Activated CD4-positive, alpha-beta T cell treated with anti-CD3 and anti-CD28 coated beads, Interleukin-2, amount 50 U/mL, for 4 hours (primary cell): ENCODE measurements at places on chromosomes 2 and 18.

DNA sequence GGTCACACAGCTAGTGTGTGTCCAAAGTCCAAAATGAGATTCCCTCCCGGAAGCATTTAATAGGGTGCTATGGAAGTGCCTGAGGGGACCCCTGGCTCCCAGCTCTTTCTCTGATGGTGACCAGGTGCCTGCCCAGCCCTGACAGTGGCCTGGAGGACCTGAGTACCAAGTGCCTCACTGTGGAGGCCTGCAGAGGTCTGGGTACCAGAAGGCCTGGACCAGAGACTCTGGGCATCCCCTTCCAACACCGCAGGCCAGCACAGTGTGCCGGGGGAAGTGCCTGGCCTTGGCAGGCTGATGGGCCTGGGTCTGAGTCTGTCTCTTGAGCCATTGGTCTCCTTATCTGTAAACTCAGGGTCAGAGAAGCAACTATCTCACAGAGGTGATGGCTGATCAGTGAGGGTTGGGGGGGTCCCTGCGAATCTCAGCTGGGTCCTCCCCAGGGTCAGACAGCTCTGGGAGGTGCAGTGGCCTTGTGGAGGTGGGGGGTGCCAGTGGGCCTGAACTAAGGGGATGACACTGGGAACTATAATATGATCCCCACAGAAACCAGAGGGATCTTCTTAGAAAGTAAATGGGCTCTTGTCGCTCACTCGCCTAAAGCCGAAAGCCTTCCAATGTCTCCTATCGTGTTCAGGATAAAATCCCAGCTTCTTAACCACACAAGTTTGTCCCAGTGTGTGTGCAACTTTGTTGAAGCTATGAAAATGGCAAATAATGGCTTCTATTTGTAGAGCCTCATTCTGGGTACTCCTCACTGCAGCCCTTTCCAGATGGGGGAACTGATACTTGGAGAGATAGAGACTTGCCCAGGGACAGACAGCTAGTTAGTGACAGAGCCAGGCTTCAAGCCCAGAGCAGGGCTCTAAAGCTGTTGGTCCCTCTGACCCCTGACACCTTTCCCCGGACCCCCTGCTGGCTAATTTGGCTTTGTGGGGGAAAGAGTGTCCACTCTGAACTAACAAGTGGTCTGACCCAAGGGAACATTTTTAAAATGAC is 225.1 kb downstream of the TFCP2L1 start:
- DNase-seq = no peak

DNA sequence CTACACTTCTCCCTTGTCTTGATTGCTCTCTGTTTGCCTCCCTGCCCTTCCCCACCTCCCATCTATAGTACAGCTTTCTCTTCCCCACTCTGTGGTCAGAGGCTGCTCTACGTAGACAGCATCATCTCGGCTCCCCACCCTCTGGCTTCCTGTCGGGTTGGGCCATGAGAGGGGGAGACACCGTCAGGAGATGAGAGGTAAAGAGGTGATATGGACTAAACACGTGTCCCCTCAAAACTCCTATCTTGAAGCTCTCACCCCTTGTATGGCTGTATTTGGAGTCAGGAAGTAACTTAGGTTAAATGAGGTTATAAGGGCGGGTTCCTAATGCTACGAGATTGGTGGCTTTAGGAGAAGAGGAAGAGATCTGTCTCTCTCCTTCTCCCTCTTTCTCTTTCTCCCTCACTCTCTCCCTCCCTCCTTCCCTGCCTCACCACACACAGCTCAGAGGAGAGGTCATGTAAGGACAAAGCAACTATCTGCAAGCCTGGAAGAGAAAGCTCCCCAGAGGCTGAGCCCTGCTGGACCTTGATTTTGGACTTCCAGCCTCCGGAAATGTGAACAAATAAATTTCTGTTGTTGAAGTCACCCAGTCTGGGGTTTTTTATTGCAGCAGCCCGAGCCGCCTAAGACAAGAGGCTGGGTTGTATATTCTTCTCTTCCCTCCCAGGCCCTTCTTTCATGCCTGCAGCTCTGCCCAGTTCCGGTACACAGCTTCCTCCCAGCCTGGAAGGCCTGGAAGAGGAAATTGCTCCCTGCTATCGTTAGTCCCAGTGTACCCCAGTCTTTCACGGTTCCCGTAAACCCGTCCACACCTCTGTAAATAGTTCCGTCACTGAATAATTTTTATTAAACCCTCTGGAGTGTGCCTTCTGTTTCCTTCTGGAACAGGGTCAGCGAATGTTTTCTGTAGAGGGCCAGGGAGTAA is 138.0 kb downstream of the AKAIN1 start:
- no peak for DNase-seq

DNA sequence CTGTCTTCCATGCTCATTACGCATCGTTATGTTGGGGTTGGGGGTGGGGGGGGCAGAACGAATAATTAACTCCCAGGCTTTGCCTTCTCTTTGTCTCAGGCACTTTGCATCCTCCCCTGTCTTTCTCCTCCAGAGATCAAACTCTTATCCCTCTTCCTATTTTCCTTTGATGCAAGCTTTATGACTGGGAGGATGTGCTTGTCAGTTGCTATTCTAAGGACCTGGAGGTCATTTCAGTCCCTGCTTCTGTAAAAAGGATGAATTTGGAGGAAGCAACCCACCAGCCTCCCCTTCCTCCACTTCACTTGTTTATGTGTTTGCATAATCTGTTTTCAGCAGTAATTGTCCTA is 87.5 kb downstream of the ZCCHC2 start:
- DNase-seq = no peak

- no peak for DNase-seq
These were observed 377.3 kb upstream of the POU3F3 start for GRCh38 chr2:104476563-104476988.

- no peak for DNase-seq
These were observed 44.4 kb upstream of the MBP start for GRCh38 chr18:77177009-77177408.

DNA sequence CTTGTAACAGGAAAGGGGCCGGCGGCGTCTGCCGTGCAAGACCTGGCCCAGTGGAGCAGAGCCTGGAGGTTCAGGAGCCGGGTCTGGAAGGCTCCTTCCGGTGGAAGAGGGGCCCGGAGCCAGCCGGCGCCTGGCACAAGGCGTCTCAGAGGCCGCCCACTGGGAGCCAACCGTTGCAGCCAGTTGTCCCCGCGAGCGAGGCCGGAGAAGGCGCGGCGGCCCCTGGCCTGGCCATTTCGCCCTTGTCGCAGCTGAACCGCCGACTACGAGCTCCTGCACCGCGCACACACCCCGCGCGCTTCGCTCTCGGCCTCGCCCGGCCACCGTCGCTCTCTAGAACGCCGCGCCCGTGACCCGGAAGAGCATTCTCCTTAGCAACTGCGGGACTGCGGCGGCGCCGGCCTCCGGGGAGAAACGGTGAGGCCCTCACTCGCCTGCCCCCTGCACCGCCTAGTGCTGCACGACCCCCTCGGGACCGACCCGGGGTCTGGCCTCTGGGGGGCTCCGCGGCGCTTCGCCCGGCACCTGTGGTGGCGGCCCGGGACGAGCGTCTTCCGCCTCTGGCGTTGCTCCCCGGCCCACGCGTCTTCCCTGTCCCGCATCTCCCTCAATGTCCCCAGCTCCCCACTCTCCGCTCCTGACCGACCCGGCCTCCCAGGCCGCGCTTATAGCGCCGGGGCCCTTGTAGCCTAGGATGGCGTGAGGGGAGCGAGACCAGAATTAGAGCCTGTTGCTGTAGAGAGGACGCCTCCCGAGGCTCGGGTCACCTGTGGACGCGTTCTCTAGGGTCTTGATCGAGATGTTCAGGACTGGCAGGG is at the start of gene DIS3L2:
Gene DIS3L2 (plus strand): TSS at position 365 of the 818 bp plus-strand sequence. CDS start 53,215 bp downstream, outside the sequence.
- DNase-seq = peak; percentile 70

- DNase-seq = no peak
These were observed 18.8 kb downstream of the FER1L5 start for GRCh38 chr2:96661324-96661723.

GRCh38 chr2:235634435-235635158 is 140.8 kb downstream of the AGAP1 start:
- no peak for DNase-seq

- no peak for DNase-seq
These were observed 8.6 kb upstream of the ARMC9 start for GRCh38 chr2:231189571-231190495.

DNA sequence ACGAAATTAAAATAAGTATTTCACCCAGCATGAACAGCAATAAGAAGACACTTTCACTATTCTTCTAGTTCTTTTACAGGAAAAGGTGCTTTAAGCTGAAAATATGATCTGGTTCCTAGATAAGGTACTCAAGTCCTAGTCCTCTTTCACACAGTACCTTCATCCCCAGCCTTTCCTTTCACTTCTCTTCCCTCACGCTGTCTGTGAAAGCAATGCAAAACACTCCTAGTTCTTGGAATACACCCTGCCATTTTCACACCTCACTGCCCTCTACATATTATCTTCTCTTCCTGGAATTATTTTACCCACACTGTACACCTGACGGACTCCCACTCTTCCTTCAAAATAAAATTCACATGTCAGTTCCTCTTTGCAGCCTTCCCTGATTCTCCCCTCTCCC is 82.9 kb downstream of the DNAH7 start:
- DNase-seq = no peak

DNA sequence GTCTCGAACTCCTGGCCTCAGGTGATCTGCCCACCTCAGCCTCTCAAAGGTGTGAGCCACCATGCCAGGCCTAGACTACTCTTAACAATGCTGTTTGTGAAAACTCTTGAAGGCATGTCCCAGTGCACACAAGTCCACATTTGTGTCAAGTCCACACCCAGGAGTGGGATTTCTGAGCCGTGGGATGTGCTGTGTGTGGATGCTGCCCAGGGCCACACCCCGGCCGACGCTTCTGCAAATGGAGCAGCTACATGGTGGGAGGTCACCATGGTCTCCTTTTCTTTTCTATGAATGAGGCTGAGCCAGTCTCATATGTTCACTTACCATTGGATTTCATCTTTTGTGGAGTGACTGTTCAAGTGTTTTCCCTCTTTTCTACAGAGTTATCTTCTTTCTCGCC is 15.8 kb downstream of the SNED1 start:
- no peak for DNase-seq

GRCh38 chr2:84969511-84970209 is 1.3 kb upstream of the KCMF1 start:
- no peak for DNase-seq

- no peak for DNase-seq
These were observed 218.1 kb upstream of the RASGRP3 start for GRCh38 chr2:33258387-33258786.

DNA sequence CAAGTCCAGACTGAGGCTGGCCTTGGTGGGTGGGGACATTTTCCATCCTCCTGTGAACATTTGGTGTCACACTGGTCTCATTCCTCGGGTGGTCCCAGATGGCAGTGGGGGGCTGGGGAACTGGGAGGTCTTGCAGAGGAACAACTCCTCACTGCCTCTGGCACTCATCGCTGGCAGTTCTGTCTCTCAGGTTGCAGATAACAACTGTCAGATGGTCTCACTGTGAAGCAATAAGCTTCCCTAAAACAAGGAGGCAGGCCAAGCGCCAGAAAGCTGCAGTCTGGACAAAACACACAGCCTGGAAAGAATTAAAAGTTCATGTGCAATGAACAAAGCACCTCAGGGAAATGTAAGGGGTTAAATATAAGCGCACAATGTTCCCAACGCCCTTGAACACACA is 78.1 kb downstream of the IRS1 start:
- no peak for DNase-seq

DNA sequence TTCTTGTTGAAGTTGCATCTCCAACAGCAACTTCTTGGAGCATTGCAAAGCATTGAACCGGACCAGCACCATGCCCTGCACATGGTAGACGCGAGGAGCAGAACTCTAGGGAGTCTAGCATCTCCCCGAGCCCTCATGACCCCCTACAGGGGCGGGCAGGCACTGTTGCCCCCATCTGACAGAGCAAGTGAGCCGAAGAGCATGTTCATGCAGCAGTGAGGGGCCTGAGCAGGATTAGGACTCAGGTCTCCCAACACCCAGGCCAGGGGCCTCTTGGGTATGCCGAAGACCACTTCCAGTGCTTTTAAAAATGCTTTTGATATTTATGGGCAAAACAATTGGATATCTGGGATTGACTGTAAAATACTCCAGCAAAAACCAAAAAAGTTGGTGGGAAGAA is 163.3 kb downstream of the TFCP2L1 start:
- no peak for DNase-seq

- DNase-seq = no peak
These were observed 18.5 kb upstream of the LRATD1 start for GRCh38 chr2:14614017-14614416.

DNA sequence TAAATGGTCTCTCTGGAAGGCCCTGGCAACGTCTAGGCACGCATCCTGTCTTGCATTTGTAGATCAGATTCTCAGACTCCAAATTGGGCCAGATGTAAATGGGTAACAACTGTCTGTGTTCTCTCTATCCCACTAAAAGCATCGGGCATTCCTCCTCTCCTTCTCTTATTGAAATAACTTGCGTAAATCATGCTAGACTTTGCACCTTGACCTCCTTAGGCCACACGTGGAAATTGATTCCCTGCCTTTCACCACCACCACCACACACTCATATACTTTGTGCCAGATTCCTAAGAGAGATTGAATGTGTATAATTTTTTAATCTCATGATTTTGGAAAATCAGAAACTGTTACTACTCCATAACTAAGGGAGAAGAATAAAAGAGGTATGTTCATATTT is 21.3 kb downstream of the MAPRE3 start:
- DNase-seq = no peak

DNA sequence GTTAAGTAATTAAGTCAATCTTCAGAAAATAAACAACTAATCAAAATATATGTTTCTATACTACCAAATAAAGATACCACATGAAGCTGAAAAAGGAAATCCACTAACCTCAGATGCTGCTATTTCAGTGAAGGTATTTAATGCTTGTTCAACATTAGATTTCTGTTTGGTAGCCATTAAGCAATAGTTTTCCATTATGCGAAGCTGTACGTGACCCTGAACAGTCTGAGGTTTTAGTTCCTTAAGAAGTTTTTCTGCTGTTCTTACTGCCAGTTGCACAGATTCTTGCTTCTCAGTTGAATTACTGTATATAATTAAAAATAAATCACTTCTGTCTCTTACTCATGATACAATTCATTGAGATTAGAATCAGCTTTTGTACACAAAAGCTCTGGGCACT is 65.4 kb downstream of the TTC21B start:
- no peak for DNase-seq

- DNase-seq = no peak
These were observed 372.2 kb upstream of the SMIM21 start for GRCh38 chr18:75799449-75800330.

DNA sequence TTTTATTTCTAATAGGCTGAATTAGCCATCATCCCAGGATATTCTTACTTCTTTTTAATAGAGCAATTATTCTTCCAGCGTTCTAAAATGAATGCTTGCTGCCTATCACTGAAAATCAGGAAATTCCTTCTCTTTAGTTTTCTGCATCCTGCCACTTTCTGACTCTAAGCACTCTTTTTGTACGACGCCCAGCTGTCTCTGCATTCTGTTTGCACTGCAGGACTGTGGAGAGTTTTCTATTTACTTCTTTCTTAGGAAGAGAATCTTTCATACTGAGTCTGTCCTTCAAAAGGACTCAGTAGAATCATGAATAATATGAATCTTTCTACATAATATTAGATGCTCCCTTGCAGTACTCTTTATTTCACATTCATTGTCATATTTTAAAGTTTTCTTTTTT is 360.4 kb upstream of the DSEL start:
- no peak for DNase-seq

GRCh38 chr2:240643811-240644150 is 18.5 kb downstream of the GPR35 start:
- no peak for DNase-seq
